Stimulated activated CD4-positive, alpha-beta T cell treated with anti-CD3 and anti-CD28 coated beads, Interleukin-2, amount 100 ng/mL, for 4 hours (primary cell): ENCODE measurements at places on chromosomes 7 and 10.

DNA sequence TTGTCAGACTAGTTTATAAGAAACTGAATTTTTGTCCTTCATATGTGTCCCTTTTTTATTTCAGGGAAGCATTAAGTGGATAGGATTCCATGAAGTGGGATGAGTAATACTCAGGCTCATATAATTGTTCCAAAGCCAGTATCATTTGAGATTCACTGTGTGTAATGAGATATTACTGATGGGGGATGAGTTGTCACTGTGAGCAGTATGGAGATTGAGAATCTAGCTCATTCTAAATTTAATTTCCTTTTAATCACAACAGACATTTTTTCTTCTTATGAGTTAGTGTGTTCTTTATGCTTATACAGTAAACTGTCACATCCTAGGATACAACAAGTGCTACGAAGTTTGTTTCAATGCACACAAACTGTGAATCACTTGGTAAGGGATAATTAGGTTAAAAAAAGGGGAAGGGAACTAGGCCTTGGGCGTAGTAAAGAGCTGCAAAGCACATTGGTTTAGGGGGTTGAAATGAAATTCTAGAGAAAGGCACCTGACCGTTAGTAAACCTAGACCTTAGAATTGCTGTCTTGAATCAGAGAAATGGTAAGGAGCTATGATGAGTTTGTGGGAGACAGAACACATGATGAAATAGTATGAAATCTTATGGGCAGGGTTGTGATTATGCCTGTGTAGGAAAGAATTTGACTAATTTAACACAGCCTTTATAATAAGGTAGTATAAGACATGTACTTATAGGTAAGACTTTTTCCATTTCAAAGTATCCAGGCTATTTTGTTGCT lies 153.4 kb downstream of the MLLT10 start:
- no peak for DNase-seq

DNA sequence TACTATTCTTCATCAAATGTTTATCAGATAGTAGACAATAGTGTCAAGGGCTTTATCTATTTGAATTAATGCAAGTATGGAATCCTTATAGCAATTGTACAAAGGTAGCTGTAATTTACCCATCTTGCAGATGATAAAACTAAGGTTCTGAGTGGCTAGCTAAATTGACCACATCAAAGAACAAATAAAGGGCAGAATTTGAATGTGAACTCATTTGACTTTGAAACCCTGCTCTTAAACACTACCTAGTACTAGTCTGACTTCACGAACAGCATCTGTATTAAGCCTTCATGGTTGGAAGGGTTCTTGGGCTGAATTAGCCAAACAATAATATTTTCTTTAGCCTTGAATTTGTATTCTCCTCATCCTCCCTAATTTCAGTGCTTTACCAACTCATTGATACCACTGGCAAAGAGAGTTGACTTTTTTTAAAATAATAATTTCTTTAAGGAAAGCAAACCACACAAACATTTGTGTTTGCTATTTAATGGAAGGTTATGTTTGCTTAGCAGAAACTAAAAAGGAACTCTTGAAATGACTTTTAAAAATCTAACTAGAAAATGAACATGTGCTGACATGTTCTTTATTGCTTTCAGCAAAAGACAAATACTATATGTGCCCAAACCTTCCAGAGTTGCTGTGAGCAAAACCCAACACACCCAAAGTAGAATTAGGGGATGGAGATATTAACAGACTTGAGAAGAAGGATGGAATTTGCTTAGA lies 322.6 kb downstream of the RNLS start:
- no peak for DNase-seq

DNA sequence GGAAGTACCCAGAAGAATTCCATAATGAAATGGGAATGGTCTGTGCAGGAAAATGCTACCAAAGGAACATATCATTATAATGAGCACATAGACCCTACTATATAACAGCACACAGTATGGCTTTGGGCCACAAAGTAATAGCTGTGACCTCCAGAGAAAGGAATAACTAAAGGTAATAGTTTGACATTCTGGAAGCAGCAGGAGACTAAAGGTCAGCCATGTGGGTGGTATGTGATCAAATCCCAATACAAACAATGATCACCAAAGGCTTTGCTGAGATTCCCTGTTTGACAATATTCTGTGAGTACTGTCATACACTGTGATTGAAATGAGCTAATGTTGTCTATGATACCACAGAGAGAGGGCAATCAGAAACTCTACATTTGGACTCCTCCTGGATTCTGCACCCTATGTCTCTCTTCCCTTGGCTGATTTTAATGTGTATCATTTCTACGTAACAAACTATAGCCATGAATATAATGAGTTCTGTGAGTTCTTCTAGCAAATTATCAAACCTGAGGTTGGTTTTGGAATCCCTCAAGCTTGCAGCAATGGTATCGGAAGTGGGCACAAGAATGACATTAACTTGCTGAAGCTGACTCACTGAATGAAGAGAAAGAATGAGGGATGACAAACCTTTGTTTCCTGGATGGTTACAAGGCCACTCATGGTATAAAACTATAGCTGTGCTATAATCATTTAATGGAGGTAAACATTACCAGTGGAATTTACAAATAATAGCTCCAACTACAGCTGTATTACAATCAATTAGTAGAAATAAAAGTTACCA lies 99.6 kb downstream of the JMJD1C start:
- no peak for DNase-seq

- no peak for DNase-seq
These were observed 40.1 kb upstream of the AKR1C2 start for GRCh38 chr10:5043716-5044115.

- no peak for DNase-seq
These were observed 284.2 kb downstream of the MTERF1 start for GRCh38 chr7:91596287-91596686.

DNA sequence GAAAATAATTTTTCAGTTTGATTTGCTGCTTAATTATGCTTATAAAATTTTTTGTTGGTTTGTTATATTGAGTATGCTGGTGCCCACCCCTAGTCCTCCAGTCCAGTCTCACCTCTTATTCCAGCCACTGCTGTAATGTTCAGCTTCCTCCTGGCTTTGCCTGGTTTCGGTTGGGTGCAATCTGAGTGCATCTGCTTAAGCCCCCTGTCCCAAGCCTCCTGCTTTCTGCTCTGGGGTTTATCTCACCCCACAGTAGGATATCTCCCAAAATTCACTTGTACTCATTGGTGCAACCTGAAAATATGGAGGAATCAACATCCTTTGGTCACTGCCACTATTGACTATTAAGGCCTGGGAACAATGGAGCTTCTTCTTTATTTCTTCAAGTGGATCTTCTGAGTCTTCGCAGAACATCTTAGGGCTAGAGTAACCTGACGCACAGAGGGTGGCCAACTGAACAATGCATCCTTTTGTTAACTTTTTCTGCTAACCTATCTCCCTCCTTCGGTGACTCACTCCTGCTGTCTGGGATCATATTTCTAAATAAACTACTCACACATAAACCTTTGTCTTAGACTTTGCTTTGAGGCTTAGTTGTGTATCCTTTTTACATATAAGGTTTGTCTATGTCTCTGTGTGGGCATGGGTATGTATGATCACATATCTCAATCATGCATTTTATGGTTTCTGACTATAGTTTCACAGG lies 19.1 kb upstream of the SOSTDC1 start:
- no peak for DNase-seq

DNA sequence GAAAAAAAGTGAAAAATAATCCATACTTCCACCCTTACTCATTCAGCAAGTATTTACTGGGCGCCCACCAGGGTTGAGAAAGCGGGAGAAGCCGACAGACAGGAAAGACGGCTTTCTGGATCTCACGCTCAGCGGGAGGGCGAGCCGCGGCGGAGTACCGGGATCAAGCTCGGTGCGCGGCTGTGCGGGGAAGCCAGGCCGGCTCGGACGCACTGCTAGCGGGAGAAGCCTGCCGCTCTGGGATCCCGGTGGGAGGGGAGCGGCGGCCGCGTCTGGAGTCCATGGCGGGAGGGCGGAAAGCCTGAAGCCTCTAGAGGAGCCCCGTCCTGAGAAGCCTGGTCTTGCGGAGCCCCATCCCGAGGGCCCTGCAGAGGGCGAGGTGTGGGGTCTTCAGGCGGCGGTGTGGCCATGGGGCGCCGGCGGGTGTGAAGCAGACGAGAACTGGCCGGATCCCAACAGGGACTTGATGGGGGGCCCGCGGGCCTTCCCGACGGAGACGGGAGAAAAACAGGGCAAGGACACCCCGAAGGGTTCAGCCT lies 82.9 kb downstream of the VIPR2 start:
- no peak for DNase-seq

DNA sequence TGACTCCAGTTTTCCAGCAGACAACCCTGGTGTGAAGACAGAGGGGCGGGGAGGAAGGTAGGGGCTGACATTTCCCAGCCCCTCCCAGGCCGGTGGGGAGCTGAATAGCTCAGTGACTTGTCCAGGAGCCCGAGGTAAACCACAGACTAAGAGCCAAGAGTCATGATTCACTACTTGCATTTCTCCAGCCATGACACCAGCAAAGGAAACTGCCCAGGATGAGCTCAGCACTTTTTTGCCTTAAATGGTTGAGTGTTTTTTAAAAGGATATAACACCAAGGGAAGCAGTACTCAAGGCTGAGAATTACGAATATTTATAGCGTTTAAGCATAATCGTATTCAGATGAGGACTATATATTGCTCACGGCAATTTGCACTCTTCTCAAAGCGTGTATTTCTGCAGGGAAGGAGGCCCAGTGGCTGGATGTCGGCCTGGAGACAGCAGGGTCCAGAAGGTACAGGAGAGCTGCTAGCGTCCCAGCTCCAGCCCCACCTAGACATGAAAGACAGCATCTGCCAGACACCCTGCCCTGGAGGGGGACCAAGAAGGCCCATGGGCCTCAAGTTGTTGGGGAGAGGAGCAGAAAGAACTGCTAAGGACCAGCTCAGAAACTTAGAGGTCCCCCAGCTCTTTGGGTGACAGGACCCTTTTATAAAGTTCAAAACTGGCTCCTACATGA lies 141.4 kb downstream of the GRID1 start:
- no peak for DNase-seq

DNA sequence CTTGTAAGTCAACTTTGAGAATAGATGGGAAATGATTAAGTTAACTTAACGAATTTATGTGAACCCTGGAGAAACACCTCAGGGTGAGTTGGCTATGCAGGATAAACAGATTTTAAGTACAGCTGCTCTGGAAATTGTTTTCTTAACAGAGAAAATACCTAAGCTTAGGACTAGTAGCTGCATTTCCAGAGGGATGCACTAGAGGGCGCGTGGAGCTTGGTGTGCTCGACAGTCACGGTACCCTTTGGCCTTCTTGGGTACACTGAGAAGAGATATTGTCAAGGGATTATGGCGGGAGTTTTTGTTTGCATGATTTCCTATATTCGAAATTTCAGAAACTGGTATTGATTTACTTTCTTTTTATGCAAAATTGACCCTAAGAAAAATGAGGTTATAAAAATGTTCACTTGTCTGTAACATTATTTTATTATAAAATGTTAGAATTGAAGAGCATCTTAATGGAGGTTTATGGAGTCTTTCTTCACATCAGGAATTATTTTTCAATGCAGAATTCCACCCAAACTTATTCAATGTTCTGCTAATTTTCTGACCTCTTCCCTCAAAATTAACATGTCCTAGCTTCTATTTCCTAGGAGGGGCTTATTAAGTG lies 58.4 kb upstream of the MYO3A start:
- peak; percentile 38 for DNase-seq
